Fibroblast of villous mesenchyme (primary cell): ENCODE measurements at places on chromosomes 13 and 19.

DNA sequence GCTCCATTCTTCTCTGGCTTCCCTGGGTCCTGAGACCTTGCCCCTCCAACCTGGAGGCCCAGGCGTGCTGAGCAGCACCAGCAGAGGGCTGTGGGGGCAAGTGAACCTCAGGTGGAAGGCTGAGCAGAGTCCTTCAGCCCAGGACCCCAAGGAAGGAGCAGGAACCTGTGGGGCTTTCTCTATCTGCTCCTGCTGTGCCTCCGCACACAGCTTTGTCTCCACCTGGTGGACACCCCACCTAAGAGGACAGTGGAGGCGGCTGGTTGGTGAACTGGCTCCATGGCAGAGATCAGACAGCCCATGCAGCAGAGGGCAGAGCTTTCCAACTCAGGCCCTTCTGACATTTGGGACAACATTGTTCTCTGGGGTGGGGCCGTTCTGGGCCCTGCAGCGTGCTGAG, 19.7 kb downstream of the ZFR2 start:
- no peak for DNase-seq

DNA sequence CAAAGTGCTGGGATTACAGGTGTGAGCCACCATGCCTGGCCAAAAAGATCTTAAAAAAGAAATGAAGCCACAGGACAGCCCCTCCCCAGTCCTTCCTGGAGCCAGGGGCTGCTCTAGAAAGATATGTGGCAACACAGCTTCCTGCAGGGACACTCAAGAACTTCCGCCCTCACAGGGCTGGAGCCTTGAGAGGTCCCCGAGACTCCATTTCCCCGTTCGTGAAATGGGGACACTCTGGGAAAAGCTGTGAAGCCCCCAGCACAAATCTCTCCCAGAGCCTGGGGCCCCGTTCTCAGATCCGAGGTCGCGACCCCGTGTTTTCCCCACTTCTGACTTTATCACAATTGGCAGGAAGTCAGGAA, 2.5 kb upstream of the GPX4 start:
- DNase-seq = peak; percentile 82

DNA sequence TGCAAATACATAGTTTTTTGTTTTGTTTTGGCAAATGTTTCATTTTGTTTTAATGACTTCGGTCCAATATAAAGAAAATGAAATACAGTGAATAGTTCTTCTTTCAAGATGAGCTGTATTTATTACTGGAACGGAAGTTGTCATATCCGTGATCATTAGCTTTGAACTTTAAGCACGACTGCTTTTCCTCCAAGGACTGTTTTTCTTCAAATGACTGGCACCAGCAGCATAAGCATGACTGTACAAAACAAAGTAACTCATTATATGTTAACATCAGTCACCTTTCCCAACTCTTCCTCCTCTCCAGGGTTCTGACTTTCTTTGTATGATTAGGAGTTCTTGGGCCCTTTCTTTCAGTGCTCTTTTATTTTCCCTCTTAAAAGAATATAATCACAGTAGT, 20.5 kb downstream of the EDNRB start:
- peak; percentile 64 for DNase-seq

DNA sequence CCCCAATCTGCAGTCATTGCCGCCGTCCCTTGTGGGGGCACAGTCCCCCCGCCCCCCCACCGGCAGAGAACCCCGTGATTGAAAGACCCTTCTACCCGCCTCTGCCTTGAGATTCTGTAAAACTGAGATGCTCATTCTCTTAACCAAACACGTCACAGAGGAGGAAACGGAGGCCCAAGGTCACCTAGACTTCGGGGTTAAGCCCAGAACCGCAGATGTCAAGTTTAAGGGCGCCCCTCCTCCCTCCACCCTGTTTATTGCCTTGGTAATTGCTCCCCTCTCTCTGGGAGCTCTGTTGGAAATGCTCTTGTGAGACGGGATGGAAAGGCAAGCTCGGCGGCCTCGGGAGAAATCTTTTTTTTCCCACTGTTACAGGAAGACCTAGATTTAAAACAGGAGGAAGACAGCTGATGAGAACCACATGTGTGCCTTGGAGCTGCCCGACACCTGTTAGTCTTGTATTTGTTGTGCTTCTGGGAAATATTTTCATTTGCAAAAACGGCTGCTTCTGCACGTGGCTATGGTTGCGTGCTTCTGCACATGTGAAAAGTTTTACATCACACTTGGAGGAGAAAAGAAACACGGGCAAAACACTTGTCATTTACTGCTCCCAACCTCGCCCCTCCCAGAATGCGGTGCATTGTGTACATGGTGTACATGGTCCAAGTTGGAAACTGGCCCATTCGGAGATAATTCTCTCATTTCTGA, 1.1 kb upstream of the MED26 start:
- DNase-seq = peak; percentile 92

DNA sequence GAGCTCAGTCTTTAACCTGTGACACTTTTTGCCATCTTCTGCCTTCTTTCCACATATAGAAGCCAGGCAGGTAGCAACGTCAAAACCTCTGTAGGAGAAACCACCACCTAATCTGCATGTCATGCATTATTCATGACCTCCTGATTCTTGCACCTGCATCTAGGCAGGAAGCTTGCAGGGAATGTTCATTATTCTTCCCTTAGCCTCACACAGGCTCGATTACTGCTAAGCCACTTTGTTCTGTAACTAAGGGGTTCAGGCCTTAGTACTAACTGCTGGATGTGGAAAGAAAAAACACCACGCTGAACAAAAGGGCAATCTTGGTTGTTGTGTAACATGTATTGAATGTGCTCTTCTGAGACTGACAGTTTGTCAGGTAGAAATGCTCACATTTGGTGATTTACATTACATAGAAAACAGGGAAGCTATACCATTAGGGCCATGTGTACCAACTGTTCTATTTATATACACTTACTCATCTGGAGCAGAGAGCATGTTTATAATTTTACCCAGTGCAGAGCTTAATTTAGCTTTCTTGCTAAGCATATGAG, 366.9 kb downstream of the KLF12 start:
- no peak for DNase-seq

DNA sequence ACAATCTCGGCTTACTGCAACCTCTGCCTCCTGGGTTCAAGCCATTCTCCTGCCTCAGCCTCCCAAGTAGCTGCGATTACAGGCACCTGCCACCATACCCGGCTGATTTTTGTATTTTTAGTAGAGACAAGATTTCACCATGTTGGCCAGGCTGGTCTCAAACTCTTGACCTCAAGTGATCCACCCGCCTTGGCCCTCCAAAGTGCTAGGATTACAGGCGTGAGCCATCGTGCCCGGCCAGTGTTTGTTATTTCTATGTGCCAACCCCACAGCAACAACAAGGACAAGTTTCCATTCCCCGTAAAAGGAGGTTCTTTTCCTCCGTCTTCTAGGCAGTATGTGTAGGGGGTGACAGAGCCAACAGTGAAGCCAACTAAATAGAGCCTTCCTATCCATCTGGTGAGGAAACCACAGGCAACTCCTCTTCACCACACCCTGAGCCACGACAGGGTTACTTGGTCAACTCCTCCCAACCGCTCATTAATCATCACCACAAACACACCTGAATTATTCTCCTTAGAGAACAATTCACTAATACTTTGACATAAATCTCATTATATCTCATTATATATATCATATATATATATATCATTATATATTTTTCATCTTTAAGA, 25.5 kb downstream of the FOXO1 start:
- no peak for DNase-seq

DNA sequence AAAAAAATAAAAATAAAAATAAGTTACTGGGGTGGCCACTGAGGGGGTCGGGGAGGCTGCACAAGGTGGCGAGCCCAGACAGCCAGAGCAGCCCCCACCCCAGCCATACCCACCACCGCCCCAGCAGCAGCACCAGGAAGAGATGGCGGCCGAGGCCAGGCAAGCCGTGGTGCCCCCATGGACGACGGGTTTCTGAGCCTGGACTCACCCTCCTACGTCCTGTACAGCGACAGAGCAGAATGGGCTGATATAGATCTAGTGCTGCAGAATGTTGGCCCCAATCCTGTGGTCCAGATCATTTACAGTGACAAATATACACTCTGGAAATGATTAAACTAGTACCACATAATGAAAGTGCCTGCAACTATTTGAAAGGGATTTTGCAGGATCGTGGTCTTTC, 71.6 kb upstream of the ZDHHC20 start:
- DNase-seq = no peak

- DNase-seq = peak; percentile 87
Measured at GRCh38 chr19:42553292-42554045, 25.2 kb upstream of the CEACAM1 start.

GRCh38 chr13:111168107-111168506, 53.0 kb downstream of the ARHGEF7 start:
- no peak for DNase-seq

GRCh38 chr13:89401264-89401675, 1730.1 kb downstream of the SLITRK5 start:
- DNase-seq = peak; percentile 25

DNA sequence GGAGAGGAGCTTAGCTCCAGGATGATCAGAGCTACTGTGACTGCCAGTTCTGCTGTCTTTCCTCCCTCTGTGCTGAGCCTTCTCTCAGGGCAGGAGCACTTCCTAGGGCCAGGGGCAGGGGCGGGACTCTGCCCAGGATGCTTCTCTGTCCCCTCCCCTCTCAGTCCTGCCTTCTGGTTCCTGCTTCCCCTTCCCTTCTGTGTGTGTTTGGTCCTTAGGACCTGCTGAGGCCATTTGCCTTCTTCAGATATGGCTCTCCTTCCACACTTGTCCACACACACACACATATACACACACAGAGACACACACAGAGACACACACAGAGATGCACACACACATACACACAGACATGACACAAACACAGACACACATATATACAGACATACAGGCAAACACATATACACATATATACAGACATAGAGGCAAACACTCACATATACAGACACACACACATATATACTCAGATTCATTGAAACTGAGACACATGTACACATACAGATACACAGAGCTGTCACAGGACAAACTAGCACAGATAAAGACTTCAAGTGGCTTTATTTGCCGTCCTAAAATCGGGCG, 22.0 kb upstream of the CD177 start:
- no peak for DNase-seq

GRCh38 chr13:26011996-26012821, 39.6 kb downstream of the SHISA2 start:
- DNase-seq = no peak

- DNase-seq = peak; percentile 16
Measured at GRCh38 chr19:45653634-45654033, 14.4 kb upstream of the GIPR start.

DNA sequence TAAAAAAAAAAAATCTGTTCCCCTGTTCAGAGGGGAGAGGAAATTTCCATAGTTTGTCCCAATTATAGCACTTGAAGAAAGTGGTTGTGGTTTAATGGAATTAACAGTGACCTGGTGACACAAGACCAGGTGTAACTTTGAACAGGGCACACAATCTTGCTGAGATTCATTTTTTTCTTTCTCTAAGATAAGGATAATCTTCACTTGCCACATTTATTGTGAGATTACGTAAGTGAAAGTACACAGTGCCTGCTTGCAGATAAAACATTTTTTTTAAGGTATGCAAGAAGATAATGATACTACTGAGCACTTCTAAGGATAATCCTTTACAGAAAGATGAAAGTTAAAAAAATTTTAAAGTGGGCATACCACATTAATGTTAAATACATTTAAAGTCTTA, 448.1 kb downstream of the DIAPH3 start:
- peak; percentile 70 for DNase-seq
